ENCODE measurements at places on chromosomes 3 and 15. TPM values are rescaled to one million over a fixed set of nuclear protein-coding genes. Genes with fewer than 3 reads are reported as not detected.
A peak's percentile ranks its signal among the peaks of the same experiment; 100 is the strongest.

Gene REC114
- not detected for total RNA-seq

Gene SPINT1
- 0.12 TPM for total RNA-seq

DNA sequence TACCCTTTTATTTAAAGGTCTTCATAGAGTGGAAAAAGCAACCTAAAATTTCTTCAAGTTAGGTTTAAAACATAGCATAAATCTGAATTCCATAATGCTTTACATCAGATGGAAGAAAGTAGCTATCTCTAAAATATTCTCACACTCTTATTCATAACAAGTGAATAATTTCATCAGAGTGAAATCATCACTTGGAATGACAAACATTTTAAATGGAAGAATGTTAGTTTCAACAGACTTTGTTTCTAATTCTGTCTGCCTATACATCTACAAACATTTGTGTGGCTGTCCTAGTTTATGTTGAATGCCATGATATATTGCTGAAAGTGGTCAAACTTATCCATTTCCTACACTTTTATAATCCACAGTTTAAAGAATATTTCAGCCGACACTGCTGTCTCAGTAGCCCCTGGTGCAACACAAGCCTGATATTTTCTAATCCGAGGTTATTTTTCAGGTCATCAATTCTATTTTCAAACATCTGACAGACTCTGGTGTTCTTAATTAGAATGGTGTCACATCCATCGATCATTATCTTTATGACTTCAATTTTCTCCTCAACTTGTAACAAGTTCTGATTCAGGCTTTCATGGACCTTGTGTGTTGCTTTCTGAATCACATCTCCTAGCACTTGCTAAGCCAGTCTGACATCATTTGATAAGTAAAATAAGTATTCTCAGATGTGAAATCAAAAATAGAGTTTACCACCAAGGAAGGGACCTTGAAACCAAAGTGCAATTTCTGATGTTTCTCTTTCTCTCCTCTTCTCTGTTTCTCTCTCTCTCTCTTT is 17.1 kb upstream of the CNTN3 start:
- no peaks in the 10 kb centered on the region for H3K36me3 ChIP-seq
- no peaks in the 10 kb centered on the region for H3K27me3 ChIP-seq
- peaks cover 67% of the 10 kb centered on the region for H3K4me1 ChIP-seq
- peak; percentile 25 for DNase-seq
- peak overlapping the region; percentile 78 for H3K4me3 ChIP-seq

- peak; percentile 43 for DNase-seq
- 0 out of 2 replicates have a peak, but pooled peaks cover 6% of the 10 kb centered on the region for H3K27me3 ChIP-seq
- peak overlapping the region; percentile 1 for H3K4me3 ChIP-seq
These were observed 231.4 kb upstream of the WNT5A start for GRCh38 chr3:55718521-55718921.

DNA sequence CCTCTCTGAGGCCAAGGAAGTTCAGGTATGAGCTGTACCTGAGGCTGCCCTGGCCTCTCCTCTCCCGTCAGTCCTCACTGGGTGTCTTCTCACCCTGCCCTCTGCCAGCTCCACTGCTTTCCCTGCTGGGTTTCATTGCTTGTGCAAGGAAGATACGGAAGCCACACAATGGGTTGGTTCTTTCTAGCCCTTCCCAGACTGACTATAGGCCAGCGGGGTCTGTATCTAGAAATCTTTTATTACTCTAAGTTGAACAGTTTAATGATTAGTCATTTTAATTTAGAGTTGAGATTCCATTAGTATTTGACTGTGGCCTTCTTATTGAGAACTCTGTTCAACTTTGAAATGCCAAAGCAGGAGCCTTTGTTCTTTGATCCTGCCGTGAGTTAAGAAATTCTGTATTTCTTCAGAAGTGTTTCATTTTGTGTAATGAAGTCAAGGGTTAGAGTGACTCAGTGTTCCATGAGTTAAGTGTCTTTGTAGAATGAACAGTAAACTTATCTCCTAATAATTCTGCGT is 16.2 kb downstream of the C3orf62 start:
- DNase-seq, result no peak
- no peak overlapping the region for H3K4me3 ChIP-seq
- H3K27ac ChIP-seq, result no peak overlapping the region
- no peaks in the 10 kb centered on the region for H3K4me1 ChIP-seq
- H3K36me3 ChIP-seq, result no peaks in the 10 kb centered on the region
